Type B pancreatic cell (in vitro differentiated cells): ENCODE measurements at places on chromosomes 5 and 9. TPM values are rescaled to one million over a fixed set of nuclear protein-coding genes. Genes with fewer than 3 reads are reported as not detected.

DNA sequence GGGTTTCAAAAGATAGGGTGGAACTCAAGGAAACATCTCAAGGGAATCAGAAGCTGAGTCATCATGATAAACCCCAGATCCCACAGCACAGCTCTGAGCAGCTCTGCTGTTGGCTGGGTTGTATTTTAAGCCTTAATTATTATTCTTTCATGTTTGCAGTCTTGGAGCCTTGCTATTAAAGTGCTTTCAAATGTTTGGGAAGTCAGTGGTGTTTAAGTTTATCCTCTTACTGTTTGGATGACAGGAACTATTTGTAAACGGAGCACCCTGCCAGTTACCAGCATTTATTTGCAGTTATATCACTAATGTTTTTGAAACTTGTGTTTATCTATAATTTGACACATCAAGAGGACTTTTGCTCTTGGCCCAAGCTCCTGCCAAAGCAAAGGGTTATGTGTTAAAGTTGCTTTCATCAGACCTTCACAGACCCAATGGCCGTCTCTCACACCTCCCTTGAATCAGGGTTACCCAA lies 141.1 kb upstream of the SPDL1 start:
- no peak for DNase-seq

DNA sequence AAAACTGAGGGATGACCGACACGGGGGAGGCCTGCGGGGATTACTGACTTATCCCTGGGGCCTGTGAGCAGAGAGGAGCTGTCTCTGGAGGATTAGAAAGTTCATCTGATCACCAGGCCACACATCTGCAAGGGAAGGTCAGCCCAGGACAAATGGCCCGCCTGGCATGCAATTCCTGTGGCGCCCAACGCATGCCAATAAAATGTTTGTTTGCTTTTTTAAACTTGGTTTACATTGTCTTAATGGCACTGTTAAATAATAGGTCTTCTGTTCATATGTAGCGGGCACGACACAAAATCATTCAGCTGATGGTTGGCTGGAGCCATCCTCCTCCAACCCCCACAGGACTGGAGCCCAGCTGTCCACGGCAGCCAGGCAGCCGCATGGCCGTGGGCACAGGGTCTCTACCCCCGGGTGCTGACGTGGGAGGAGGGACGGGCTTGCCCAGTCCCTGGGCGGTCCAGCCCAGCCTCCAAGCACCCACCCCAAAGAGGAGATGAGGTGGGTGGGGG lies 41.0 kb upstream of the SLC12A7 start:
- DNase-seq, result no peak

DNA sequence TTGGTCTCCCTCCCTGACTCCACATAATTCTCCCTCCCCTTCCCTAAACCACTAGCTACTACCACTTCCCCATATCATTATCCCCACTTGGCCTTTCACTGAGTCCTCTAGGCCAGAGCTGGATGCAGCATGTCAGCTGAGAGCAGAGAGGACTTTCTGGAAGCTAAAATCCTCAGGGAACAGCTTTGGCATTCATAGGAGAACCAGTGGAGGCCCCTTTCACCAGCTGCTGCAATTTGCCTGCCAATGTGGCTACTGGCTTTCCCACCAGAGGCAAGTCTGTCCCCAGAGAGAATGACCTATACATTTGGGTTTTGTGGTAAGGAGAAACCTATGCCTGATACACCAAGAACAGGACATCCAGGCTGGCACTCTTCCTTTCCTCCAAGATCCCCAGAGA lies 14.4 kb downstream of the FAM219A start:
- DNase-seq, result no peak

- DNase-seq, result no peak
These were observed 223.5 kb upstream of the MEF2C start for GRCh38 chr5:89106480-89106879.

DNA sequence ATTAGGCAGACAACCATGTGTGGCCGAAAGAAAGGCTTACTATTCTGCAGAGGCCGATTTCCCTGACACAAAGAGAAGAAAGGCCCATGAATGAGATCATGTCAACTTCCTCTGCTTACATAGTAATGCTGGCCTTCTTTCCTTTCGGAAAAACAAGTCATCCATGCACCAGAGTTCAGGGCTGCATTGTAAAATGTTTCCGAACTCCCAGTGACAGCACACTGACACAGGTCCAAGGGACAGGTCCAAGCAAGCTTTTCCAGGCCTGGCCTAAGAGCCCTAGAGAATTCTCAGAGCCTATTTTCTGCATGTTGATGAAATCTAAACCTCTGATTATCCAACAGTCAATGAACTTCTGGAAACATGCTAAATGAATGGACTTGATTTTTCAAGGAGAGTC lies 140.9 kb downstream of the ZNF608 start:
- DNase-seq, result no peak

GRCh38 chr5:90020575-90021538 lies 388.7 kb downstream of the CETN3 start:
- DNase-seq, result no peak

DNA sequence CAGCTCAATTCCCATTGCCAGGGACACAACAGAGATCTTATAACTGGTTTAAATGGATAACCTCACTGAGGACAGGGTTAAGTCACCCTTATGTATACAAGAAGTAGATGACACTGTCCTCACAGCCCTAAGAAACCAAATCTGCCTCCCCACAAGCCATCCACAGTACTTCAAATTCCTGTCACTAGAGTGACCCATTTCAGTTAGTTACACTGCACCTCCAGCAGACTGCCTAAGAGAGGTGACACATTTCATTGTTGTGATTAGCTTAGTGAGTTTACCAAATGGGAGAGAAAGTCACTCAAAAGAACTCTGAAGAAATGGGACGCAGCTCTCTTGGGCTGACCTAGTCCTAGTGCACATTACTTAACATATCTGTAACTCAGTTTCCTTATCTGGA lies 53.6 kb upstream of the HTR1A start:
- no peak for DNase-seq

DNA sequence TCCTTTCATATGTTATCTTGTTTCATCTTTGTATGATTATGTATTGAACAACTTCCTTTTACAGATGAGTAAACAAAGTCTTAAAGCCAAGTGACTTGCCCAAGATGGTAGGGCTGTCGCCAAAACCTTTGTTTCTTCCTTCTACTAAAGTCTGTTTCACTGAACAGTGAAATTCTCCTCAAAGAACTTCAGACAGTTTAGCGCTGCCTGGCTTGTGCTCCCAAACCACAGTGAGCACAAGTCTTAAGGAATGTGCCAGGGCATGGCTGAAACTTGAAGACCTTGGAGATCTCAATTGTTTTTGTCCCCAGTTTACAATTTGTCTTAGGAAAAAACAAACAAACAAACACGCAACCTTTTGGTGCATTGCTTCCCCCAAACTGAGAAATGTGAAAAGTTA lies 273.5 kb downstream of the CRB2 start:
- DNase-seq, result no peak

GRCh38 chr9:99962680-99963261 lies 56.3 kb downstream of the STX17 start:
- no peak for DNase-seq

Gene CDO1
- total RNA-seq, result 4.4 and 27.9 TPM in 2 replicates

DNA sequence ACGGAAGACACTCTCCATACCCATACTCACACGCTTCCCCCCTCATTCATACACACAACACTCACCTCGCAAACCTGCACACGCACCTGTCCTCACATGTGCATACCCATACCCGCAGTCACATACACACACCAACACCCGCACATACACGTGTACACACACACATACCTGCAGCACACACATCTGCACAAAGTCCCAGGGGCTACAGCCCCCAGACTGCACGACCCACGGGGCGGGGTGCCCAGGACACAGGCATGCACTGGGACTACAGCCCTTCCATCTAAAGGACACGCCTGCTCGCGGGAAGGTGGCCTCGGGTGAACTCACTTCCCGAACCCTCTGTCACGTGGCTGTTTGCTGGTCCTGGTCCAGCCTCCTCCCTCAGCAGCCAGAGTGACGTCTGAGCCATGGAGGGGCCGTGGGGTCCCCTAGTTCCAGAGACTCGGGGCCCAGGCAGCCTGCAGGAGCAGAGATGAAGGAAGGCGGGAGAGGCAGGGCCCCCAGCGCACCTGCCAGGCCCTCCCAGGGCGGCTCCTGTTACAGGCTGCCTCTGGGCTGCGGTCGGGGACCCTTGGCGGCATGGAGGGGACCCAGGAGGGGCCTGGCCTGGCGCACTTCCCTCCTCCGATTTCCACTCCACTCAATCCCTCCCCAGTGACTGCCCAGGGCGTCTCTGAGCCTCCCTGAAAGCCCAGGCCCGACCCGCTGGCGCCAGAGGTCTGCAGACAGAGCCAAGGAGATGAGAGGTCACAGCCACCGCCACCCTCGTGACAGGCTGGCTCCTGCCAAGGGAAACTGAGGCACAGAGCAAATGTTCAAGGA lies 8.1 kb downstream of the SLC12A7 start:
- DNase-seq, result no peak

DNA sequence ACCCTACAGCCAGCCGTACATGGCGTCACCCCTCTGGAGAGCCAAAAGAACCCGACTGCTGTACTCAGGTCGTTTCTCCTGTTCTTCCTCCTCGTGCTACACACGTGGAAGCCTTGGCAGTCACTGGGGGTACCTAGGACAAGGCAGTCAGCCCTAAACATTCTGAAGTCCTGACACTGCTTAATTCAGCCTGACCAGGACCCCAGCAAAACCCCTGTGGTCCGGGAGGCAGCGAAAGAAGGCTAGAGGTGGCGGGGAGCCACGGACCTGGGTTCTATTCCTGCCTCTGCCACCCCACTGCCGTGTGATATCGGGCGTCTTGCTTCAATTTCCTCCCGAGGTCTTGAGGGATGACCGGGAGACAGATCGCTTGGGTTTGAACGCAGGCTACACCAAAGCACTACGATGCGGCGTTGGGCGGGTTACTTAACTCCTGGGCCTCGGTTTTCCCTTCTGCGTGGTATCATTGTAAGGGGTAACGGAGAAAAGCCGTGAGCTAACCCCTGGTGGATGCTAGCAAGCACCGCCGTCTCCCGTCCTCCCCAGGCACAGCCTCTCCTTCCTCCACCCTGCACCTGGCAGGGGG lies 429 bp upstream of the ARL10 start:
- DNase-seq, result no peak

Gene CA9
- 1.5 TPM in 1 of 2 replicates, not detected in the other for total RNA-seq

GRCh38 chr9:1941989-1942388 lies 73.2 kb upstream of the SMARCA2 start:
- DNase-seq, result no peak

DNA sequence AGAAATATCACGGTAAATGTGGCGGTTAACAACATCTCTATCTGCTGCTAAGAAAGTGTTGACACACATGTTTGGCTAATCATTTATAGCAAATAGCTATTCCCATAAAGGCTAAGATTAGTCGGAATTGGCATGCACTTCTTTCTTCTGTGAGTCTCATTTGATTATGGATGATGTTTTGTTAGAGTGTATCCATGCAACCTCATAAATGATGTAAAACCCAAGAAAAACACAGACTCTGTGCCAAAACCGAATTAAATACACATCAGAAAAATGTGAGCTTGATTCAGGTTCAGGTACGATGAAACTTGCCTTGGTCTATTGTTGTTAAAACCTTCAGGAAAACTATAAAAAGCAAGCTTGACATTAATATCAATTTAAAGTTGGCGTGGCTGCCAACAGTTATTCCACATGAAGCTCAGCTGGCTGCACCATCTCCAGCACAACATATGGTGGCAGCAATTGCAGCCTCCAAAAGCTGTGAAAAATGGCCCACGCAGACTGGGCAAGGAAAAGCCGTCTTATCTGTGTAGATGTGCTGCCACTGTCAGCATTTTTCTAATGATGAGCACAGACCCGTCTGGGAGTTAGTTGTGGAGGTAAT lies 41.1 kb upstream of the ICE1 start:
- DNase-seq, result no peak

GRCh38 chr9:6669881-6670280 lies 24.4 kb upstream of the GLDC start:
- DNase-seq, result no peak

GRCh38 chr5:40464511-40464910 lies 215.2 kb upstream of the PTGER4 start:
- no peak for DNase-seq

Gene NAIP
- total RNA-seq, result 10.4 and 16.4 TPM in 2 replicates

Gene OLFM1
- 8.0 and 9.7 TPM in 2 replicates for total RNA-seq

Gene CFAP90
- 1.3 and 5.3 TPM in 2 replicates for total RNA-seq

- DNase-seq, result no peak
These were observed 147.3 kb downstream of the ACTL7B start for GRCh38 chr9:108708448-108708847.

- no peak for DNase-seq
These were observed 103.8 kb upstream of the LIFR start for GRCh38 chr5:38660194-38660668.

DNA sequence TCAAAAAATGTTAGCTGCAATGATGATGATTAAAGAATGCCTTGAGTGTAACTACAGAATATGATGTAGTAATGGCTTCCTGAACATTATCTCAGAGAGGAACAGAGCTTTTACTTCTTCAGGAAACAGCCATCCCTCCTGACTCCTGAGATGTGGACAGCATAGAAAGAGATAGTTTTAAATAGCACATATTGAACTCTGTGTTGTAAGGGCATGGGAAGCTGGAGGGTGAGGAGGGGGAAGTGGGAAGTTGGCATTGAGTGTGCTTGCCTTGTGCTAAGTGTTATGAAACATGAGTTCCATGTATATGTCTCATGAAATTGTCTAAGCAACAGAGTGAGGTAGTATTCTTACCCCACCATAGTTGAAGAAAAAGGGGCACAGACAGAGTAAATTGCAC lies 161.5 kb upstream of the SLC28A3 start:
- no peak for DNase-seq

GRCh38 chr9:6733831-6734230 lies 23.9 kb upstream of the KDM4C start:
- no peak for DNase-seq

Gene DNAH5
- 0.43 and 1.2 TPM in 2 replicates for total RNA-seq

DNA sequence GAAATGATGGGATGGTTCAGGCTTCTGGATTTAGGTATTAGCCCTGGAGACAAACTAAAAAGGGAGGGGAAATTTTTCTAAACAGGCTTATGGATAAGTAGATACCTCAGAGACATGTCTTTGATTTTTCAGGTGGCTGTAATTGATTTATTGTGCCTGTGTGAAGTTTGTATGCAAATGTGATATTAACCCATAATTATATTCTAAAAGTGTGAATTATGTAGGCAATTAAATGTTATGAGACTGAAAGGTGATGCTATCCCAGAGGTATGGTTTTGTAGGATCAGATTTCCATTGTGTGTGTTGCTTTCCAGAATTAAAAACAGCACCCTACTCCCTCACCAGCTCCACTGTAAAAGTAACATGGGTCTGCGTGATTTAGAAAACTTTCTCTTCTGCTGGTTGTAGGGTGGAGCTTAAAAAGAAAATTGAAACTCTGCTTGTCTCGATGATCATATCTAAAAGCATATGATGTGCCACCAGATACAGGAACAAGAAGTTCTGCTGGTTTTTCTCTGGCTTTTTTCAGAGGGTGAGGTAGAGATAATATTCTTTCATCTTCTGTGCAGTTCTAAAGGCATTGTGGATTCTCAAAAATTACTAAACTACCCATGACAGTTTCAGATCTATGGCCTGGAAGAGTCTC lies 71.8 kb upstream of the TAF11L2 start:
- DNase-seq, result no peak

DNA sequence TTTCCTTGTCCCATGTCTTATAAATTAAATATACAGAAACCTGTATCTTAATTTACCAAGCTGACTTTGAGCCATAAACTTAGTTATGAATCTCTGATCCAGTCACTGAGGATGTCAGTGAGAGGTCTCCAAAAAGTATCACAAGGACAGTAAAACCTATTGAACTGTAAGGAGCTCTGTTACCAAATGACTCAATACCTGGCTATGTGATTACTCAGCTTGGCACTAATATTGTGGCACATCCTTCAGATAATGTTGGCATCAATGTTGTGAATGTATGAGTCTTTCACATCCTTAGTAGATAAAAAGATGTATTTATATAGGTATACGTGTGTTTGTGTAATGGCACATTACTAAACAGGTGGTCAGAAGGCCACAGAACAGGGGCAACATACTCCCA lies 18.0 kb upstream of the CAPSL start:
- DNase-seq, result no peak
